ENCODE measurements at places on chromosomes 5 and 9.

GRCh38 chr5:73663161-73663859 lies 37.3 kb downstream of the ARHGEF28 start:
- no peak for DNase-seq

- DNase-seq, result no peak
Observed at GRCh38 chr5:113325054-113325453, 109.7 kb downstream of the TSSK1B start.

- no peak for DNase-seq
Observed at GRCh38 chr9:70641031-70641430, 226.6 kb upstream of the KLF9 start.

DNA sequence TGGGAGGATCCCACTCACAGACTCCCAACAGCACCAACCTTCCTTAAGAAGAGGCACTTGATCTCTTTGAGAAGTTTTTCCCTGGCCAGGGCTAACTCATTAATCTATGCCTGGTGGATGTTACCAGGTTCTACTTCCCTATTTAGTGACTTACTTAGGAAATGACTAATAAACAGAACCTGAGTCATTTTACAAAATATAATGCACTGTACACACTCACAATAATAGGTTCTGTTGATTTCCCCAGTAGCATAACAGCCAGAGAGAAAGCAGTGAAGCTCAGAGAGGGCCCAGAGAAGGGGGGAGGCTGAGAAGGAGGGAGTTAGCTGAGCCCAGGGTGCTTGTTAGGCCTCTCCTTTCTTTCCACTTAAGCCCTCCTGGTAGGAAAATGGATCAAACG lies 27.1 kb downstream of the FRMD3 start:
- peak; percentile 27 for DNase-seq

DNA sequence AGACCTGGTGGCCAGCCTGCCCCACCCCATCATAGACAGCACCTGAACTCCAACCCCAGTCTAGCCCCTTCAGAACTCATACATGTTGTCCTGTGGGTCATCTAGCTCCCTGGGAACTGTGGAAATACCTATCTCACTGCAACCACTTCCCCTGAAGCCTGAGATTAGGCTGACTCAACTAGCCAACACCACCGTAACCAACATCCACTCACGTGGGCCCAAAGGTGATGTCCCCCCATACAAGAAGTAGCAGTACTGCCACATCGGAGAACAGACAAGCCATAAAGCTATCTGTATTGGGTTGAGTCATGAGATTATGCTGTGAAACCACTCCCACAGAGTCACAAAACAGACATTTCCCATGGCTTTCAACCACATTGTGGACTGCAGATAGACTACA lies 46.6 kb downstream of the OSMR start:
- no peak for DNase-seq

- peak; percentile 9 for DNase-seq
Observed at GRCh38 chr9:79952401-79952800, 380.6 kb downstream of the TLE4 start.

- DNase-seq, result no peak
Observed at GRCh38 chr5:126976520-126977172, 53.7 kb downstream of the MARCHF3 start.

- DNase-seq, result no peak
Observed at GRCh38 chr5:52692606-52693005, 95.1 kb upstream of the ITGA1 start.

- no peak for DNase-seq
Observed at GRCh38 chr5:67291671-67292070, 95.1 kb upstream of the CD180 start.

GRCh38 chr5:179974946-179975712 lies 67.4 kb upstream of the TBC1D9B start:
- no peak for DNase-seq

DNA sequence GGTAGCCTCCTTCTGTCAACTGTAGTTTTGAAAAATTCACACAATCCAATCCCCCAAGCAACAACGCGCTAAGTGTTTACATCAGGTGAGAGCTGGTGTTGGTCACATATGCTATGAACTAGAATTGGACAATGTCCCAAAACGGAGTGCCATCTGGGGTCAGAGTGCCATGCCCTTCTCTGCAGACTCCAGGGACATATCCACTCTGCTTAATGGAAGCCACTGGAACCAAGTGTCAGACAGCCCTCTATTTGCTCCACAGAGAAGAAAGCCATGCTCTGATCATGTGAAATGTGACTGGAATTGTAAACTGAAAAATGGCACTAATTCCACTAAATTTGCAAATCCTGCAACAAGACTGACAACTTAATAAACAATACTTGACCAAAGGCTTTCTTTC lies 12.2 kb downstream of the ABCA1 start:
- no peak for DNase-seq

DNA sequence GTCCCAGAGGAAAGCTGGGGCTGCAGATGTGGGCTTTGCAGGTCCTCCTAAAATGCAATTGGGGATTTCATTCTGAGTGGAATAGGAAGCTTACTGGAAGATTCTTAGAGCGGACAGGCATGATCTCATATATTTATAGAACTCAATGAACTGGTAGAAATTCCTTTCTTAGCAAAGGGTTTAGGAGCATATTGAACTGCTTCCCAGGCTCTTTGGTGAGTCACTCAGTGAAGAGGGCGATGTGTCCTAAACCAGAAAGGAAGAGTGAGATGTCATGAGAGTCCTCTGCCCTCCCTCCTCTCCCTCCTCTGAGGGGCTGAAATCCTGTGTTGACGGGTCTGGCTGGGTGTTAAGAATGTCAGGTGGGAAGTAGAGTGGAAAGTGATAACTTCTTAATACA lies 26.3 kb upstream of the SEMA6A start:
- DNase-seq, result peak; percentile 65

DNA sequence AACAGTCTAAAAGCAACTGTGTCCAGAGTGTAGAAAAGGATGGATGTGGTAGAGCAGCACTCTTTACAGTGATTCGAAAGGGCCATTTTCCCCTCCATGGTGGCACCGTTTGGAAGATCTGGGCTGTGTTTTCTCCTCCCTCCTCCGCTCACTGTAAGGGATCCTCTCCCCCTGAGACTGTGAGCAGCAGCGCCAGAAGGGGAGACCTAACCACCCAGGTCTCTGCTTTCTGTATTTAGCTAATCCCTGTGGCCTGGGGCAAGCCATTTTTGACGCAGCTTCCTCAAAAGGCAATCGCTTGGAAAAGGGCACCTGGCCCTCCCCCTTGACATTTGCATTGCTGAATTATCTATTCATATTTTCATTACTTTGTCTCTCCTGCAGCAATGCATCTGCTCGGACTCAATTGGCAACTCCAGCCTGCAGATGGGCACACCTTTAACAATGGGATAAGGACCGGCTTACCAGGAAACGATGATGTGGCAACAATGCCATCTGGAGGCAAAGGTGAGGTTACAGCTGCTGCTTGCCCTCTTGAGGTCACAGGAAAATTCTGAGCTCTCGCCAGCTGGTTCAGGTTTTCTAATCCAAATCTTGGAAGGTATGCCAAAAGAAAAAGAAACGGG lies 244.3 kb upstream of the WWC1 start:
- peak; percentile 50 for DNase-seq

GRCh38 chr9:133132174-133132573 lies 11.1 kb upstream of the RALGDS start:
- no peak for DNase-seq

DNA sequence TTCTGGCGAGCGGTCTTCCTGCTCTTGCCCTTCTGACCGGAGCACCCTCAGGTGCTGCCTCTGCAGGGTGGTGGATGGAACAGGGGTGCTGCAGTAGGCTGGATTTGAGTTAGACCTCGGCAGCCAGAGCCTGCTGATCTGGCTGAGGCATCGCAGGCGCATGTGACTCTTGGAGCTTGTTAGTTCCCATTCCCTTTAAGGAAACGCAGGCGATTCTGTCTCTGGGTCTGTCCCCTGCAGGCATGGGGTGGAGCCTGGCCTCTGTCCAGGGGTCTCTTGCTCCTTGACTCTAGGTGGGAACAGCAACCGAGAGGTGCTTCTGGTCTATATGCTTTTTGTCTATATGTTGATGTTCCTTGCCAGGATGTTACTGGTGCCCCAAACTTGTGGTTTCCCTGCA lies 3.1 kb downstream of the WNK2 start:
- DNase-seq, result no peak

GRCh38 chr9:77710316-77710715 lies 62.2 kb upstream of the GNA14 start:
- no peak for DNase-seq

GRCh38 chr9:81305561-81306182 lies 383.7 kb downstream of the TLE1 start:
- DNase-seq, result no peak

DNA sequence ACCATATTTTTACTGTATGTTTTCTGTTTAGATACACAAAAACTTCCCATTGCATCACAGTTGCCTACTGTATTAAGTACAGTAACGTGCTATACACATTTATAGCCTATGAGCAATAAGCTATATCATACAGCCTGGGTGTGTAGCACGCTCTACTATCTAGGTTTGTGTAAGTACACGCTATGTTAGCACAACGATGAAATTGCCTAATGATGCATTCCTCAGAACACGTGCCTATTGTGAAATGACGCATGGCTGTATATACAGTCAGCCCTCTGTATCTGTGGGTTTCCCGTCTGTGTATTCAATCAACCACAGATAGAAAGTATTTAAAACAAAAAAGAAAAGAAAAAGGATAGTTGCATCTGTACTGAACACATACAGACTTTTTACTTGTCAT lies 64.2 kb downstream of the SGCD start:
- peak; percentile 35 for DNase-seq

GRCh38 chr5:102421647-102422046 lies 77.2 kb downstream of the SLCO6A1 start:
- no peak for DNase-seq

- peak; percentile 39 for DNase-seq
Observed at GRCh38 chr5:139543423-139543991, 17.6 kb upstream of the UBE2D2 start.

DNA sequence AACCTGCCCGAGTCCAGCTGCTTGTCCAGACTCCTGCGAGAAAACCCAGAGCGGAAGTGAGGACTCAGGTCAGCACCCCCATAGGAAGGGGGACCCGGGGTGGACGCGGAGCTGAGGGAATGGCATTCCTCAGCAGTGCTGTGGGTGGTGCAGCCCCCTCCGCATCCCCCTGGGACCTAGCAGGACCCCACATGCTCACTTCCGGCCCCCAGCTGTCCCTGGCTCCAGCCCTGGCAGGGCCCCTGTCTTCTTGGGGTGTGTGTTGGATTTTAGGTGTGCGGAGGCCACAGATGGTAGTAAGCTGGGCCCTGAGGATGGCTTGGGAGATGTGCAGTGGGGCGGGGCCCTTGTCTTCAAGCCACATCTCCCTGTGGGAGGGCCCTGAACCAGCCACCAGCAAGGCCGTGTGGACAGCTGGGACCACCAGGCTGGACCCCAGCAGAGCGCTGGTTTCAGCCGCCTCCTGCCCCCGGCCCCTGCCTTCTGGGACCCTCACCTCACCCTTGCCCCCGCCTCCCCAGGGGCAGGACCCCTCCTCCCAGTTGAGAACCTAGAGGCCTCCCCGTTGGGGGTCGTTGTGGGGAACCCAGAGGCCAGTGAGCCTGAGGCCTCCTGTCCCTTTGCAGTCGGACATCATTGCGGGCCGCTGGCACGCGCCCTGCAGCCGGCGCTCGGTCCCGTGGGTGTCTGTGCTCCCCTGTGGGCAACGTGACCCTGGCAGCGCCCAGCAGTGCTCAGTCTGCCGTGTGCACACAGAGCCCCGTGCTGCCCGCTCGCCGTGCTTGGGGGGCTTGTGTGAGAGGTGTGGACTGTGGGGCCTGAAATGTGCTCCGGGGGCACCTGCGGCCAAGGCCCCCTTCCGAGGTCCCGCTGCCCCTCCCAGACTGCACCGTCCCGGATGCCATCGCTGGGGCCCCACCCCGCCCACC lies 10.8 kb upstream of the SLC9A3 start:
- no peak for DNase-seq

DNA sequence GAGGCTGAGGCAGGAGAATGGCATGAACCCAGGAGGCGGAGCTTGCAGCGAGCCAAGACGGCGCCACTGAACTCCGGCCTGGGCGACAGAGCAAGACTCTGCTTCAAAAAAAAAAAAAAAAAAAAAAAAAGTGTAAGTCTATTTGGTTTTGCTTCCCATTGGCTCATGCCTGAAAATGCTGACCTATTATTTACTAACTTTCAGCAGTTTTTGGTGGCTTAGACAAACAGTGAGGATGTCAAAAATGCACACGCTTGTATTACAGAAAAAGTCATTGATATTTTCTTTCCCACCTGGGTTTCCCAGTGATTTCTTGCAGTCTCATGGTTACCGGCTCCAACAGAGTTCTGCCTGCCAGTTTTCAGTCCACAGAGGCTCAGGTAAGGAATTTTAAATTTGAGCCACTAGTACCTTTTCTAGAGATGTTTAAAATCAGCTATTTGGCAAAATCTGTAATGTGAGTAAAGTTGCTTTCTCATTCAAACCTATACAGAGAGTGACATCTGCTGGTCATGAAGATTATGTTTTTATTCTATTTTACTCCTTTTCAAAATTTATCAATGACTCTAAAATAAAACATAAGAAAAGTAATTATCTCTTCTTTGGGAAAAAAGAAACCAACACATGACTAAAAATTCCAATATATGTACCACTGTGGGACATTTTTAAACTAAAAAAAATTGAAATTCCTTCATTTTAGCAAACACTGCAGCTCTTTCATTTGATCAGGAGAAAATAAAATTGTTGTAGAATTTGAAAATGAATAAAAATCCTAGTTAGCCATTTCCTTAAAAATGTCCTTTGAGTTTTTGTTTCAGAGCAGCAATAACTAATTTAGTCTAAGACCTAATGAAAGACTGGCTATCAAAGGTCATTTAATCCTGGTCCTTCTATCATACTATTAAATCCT lies 8.8 kb downstream of the FAM200C start:
- peak; percentile 42 for DNase-seq
